ENCODE measurements at places on chromosomes 6 and 20. TPM values are rescaled to one million over a fixed set of nuclear protein-coding genes. Genes with fewer than 3 reads are reported as not detected.

DNA sequence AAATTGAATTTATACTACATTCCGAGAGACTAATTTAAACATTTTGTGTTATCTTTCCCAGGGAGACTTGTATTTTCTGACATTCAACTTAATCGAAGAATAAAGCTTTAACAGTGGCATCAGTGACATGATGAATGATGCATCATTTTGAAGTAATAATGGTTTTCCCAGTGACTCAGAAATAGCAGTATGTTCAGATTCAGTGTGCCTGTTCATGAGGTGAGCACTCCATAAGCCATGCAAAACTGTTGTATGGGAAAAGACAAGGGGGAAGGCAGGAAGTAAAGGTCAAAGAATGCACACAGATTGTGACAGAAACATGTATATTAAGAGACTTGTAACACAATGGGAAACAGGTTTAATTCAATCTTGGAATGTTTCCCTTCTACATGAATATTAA, 1348.2 kb upstream of the GJE1 start:
- no peak for DNase-seq

DNA sequence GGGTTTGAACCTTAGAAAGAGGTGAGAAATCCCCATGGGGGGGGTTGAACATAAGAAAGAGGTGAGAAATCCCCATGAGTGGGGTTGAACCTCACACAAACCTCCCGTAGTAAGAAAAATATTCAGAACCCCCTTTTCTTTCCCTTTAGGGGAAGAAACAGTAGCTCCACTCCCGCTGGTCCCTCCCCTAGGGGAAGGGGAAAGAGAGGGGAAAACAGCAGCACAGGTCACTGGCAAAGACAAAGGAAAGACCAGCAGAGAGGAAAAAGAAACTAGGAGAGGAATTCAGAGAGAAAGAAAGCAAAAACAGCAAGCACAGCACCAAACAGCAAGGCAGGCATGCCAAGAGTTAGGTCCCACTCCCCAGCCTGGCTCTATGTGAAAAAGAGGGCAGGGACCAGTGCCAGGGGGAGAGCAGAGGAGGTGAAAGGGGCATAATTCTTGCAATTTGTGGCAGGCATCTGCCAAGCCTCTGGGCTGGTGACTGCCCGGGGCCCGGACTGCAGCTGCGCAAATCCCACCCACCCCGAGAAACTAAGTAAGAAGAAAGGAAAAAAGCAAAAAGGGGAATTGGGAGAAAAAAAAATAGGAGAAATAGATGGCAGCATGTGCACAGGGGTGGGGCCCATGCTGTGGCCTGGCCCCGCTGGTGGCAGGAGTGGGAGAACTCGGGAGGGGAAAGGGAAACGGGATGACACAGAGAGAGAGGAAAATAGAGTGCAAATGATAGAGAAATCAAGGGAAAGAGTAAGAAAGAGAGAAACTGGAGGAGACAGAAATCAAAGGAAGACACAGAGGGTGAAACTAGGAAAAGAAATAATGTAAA, 15.1 kb upstream of the GOPC start:
- DNase-seq, result no peak

- no peak for DNase-seq
Observed at GRCh38 chr6:143015300-143015706, 45.4 kb upstream of the AIG1 start.

GRCh38 chr6:114833211-114833610, 490.4 kb upstream of the HS3ST5 start:
- DNase-seq, result no peak

- no peak for DNase-seq
Observed at GRCh38 chr20:10352934-10353824, 80.8 kb downstream of the MKKS start.

The PSORS1C1 gene
- 2.1 TPM for total RNA-seq

The UNC5CL gene
- 1.6 TPM for total RNA-seq

- DNase-seq, result no peak
Observed at GRCh38 chr20:45059022-45059728, 41.8 kb downstream of the KCNS1 start.

The KIZ gene
- 58.6 TPM for total RNA-seq

GRCh38 chr20:24819331-24819965, 129.6 kb upstream of the CST7 start:
- no peak for DNase-seq

GRCh38 chr20:48411919-48412522, 415.8 kb downstream of the PREX1 start:
- DNase-seq, result no peak

GRCh38 chr6:118174071-118174470, 267.0 kb downstream of the SLC35F1 start:
- DNase-seq, result no peak

DNA sequence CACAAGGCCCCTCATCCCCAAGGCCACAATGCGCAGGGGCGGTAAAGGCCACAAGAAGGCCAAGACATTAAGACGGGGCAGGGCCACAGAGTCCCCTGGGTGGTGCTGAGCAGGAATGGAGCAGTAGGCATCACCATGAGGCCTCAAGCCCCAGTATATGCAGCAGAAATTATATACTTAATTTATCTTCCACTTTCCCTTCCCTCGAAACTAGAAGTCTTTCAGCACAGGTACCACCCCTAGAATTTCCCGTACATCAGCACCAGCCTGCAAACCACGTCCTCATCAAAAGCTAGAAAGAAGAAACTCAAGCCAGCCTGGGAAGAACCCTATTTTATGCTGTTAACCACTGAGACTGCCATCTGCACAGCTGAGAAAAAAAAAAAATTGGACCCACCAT, 89.4 kb downstream of the PLG start:
- DNase-seq, result no peak

The ZC2HC1B gene
- total RNA-seq, result not detected

The IMPG1 gene
- not detected for total RNA-seq

The LGSN gene
- total RNA-seq, result not detected

GRCh38 chr6:156645097-156645496, 132.1 kb upstream of the ARID1B start:
- DNase-seq, result no peak

- DNase-seq, result no peak
Observed at GRCh38 chr6:168937054-168937453, 316.6 kb downstream of the THBS2 start.

The CNBD2 gene
- total RNA-seq, result not detected

GRCh38 chr20:53492212-53492611, 101.4 kb downstream of the ZNF217 start:
- no peak for DNase-seq

DNA sequence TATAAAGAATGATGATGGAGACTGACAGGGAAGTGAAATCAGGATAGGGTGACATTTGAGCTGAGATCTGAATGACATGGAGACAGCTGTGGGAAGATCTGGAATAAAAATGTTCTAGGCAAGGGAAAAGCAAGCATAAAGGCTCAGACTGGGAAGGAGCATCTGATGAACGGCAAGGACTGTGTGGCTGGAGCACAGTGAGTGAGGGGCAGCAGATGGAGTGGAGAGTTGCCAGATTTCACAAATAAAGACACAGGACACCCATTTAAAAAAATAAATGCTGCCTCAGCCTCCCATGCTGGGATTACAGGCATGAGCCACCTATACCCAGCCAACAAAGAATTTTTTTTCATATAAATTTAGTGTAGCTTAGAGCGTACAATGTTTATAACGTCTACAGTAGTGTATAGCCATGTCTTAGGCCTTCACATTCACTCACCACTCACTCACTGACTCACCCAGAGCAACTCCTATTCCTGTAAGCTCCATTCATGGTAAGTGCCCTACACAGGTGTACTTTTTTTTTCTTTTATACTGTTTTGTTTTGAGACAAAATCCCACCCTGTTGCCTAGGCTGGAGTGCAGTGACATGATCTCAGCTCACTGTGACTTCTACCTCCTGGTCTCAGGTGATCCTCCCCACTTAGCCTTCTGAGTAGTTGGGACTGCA, 2.4 kb upstream of the ZBTB24 start:
- DNase-seq, result no peak

DNA sequence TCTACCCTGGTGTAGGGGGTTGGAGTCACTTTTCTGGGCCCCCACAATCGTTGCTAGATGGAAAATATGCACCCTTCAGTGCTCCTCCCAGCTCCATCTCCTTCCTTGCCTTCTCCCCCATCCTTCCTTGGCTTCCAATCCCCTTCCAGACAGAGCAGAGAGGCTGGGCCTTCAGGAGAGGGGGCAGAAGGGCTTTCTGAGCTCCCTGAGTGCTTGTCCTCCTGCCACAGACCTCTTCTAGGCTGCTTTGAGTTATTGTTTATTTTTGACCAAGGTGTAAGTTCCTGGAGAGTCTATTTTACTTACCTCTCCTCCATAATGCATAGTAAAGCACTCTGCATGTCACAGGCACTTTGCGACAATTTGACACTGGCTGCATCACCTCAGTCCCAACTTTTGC, 96.4 kb upstream of the CNKSR3 start:
- DNase-seq, result no peak

All from tibial nerve (tissue), 4 donors.